ENCODE measurements at places on chromosomes 6 and 20. TPM values are rescaled to one million over a fixed set of nuclear protein-coding genes. Genes with fewer than 3 reads are reported as not detected.
A peak's percentile ranks its signal among the peaks of the same experiment; 100 is the strongest.

GRCh38 chr20:21230686-21231085 is 72.4 kb upstream of the XRN2 start:
- DNase-seq = no peak
- H3K27me3 ChIP-seq = no peaks in the 10 kb centered on the region
- no peaks in the 10 kb centered on the region for H3K36me3 ChIP-seq
- no peak overlapping the region for H3K27ac ChIP-seq
- no peaks in the 10 kb centered on the region for H3K4me1 ChIP-seq

- peak overlapping the region; percentile 98 for H3K27ac ChIP-seq
- DNase-seq = peak; percentile 12
- no peaks in the 10 kb centered on the region for H3K27me3 ChIP-seq
- H3K36me3 ChIP-seq = no peaks in the 10 kb centered on the region
- H3K4me1 ChIP-seq = peaks cover 81% of the 10 kb centered on the region
- H3K4me3 ChIP-seq = peak overlapping the region; percentile 78
Measured at GRCh38 chr20:4813076-4813862, 91.6 kb downstream of the PRND start.

The FAM83C gene
- total RNA-seq = not detected

The LRP11 gene
- 5.5 TPM for total RNA-seq

The SIGLEC1 gene
- 0.18 TPM for total RNA-seq

GRCh38 chr6:44676826-44677433 is 289.4 kb downstream of the CDC5L start:
- H3K4me1 ChIP-seq = no peaks in the 10 kb centered on the region
- H3K4me3 ChIP-seq = no peak overlapping the region
- H3K27ac ChIP-seq = no peak overlapping the region
- no peaks in the 10 kb centered on the region for H3K36me3 ChIP-seq
- no peak for DNase-seq

GRCh38 chr6:130140084-130140483 is 82.7 kb downstream of the SAMD3 start:
- no peak overlapping the region for H3K4me3 ChIP-seq
- H3K27ac ChIP-seq = no peak overlapping the region
- peaks cover 13% of the 10 kb centered on the region for H3K36me3 ChIP-seq
- no peaks in the 10 kb centered on the region for H3K27me3 ChIP-seq

GRCh38 chr6:44232676-44233566 is 9.5 kb downstream of the SLC29A1 start:
- H3K27me3 ChIP-seq = no peaks in the 10 kb centered on the region
- H3K4me1 ChIP-seq = peaks cover 7% of the 10 kb centered on the region
- no peak for DNase-seq
- no peak overlapping the region for H3K27ac ChIP-seq
- no peak overlapping the region for H3K4me3 ChIP-seq
- no peaks in the 10 kb centered on the region for H3K36me3 ChIP-seq

- no peak overlapping the region for H3K27ac ChIP-seq
- DNase-seq = no peak
- no peaks in the 10 kb centered on the region for H3K4me1 ChIP-seq
- H3K27me3 ChIP-seq = peaks cover 11% of the 10 kb centered on the region
- H3K36me3 ChIP-seq = no peaks in the 10 kb centered on the region
Measured at GRCh38 chr20:44802702-44803101, 7.6 kb downstream of the RIMS4 start.

The HLA-DRB1 gene
- 26.1 TPM for total RNA-seq

GRCh38 chr6:47478233-47479139 is 897 bp downstream of the CD2AP start:
- no peaks in the 10 kb centered on the region for H3K27me3 ChIP-seq
- no peaks in the 10 kb centered on the region for H3K36me3 ChIP-seq
- H3K4me3 ChIP-seq = peak overlapping the region; percentile 60
- H3K4me1 ChIP-seq = peaks cover 42% of the 10 kb centered on the region
- no peak for DNase-seq

The ZNF512B gene
- 11.5 TPM for total RNA-seq

DNA sequence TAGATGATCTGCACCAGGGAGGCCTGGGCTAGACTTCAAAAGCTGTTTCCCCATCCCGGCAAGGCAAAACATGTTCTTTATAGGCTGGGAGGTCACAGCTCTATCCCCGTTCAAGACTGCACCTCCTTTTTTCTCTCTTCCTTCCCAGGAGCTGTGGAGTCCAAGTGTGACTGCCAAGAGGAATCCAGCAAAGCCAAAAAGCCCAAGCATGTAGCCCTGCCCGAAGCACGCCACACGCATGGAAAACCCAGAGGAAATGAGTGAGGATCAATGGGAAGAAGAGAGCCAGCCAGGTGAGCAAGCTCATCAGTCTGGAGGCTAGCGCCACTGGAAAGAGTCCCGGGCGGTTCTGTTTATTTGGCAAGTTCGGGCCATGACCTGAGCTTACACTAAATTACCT is 240.4 kb downstream of the PRL start:
- no peak overlapping the region for H3K27ac ChIP-seq
- no peak overlapping the region for H3K4me3 ChIP-seq
- no peaks in the 10 kb centered on the region for H3K36me3 ChIP-seq
- H3K27me3 ChIP-seq = no peaks in the 10 kb centered on the region
- no peaks in the 10 kb centered on the region for H3K4me1 ChIP-seq
- no peak for DNase-seq

GRCh38 chr6:11025921-11026635 is 18.0 kb downstream of the ELOVL2 start:
- peaks cover 7% of the 10 kb centered on the region for H3K27me3 ChIP-seq
- H3K27ac ChIP-seq = no peak overlapping the region
- no peaks in the 10 kb centered on the region for H3K36me3 ChIP-seq
- DNase-seq = no peak
- no peaks in the 10 kb centered on the region for H3K4me1 ChIP-seq

The FBXO5 gene
- 33.8 TPM for total RNA-seq

The ZBTB24 gene
- total RNA-seq = 19.5 TPM

The FNDC1 gene
- 0.04 TPM for total RNA-seq

DNA sequence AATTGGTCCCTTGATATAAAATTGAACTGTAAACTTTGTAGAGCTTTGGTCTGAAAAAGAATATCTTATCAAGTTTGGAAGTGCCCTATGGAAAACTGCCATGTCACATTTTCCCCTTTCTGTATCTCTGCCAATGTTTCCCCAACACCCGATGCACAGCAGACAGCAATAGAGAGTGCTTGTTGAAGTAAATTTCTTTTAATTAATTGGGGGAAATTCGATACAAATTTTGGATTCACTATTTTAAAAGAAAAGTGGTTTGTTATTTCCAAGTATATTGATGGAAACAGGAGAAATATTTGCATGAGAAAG is 208.1 kb downstream of the OGFRL1 start:
- no peak overlapping the region for H3K4me3 ChIP-seq
- H3K27me3 ChIP-seq = no peaks in the 10 kb centered on the region
- no peak overlapping the region for H3K27ac ChIP-seq
- H3K4me1 ChIP-seq = no peaks in the 10 kb centered on the region

- no peak overlapping the region for H3K27ac ChIP-seq
- no peak for DNase-seq
- peaks cover 7% of the 10 kb centered on the region for H3K4me1 ChIP-seq
- no peaks in the 10 kb centered on the region for H3K27me3 ChIP-seq
- H3K36me3 ChIP-seq = peaks cover 14% of the 10 kb centered on the region
- H3K4me3 ChIP-seq = no peak overlapping the region
Measured at GRCh38 chr6:170317076-170317475, 10.5 kb downstream of the FAM120B start.

The RAMACL gene
- total RNA-seq = 0.60 TPM

DNA sequence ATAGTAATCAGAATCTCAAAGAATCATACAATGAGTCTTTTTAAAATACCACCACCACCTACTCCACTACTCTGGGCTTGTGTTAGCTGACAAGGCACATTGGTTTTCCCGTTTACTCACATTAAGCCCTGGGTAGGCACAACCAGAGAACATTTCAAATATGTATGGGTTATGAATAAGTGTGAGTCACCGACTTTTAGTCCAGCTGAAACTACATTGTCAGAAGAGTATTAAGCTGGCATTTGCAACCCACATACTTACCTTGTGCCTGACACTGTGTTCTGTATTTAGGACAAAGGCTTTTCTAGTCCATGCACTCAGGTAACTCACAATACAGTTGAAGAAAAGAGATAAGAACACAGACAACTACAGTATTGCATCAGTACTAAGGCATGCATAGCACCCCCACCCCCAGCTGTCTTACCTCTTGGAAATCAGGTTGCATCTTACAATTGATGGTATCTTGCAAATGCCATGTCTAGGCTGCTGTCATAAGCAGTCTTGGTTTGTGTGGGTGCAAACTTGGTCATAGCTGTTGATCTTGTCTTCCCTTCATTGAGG is 40.3 kb upstream of the AHI1 start:
- no peak for DNase-seq
- no peak overlapping the region for H3K27ac ChIP-seq
- no peaks in the 10 kb centered on the region for H3K36me3 ChIP-seq
- H3K4me3 ChIP-seq = no peak overlapping the region

The CRISP3 gene
- total RNA-seq = not detected

The GINM1 gene
- total RNA-seq = 20.4 TPM

GRCh38 chr20:56628015-56628872 is 862 bp upstream of the TFAP2C start:
- H3K4me3 ChIP-seq = no peak overlapping the region
- H3K27me3 ChIP-seq = peaks cover 15% of the 10 kb centered on the region
- H3K4me1 ChIP-seq = peaks cover 4% of the 10 kb centered on the region
- no peak overlapping the region for H3K27ac ChIP-seq
- no peaks in the 10 kb centered on the region for H3K36me3 ChIP-seq

DNA sequence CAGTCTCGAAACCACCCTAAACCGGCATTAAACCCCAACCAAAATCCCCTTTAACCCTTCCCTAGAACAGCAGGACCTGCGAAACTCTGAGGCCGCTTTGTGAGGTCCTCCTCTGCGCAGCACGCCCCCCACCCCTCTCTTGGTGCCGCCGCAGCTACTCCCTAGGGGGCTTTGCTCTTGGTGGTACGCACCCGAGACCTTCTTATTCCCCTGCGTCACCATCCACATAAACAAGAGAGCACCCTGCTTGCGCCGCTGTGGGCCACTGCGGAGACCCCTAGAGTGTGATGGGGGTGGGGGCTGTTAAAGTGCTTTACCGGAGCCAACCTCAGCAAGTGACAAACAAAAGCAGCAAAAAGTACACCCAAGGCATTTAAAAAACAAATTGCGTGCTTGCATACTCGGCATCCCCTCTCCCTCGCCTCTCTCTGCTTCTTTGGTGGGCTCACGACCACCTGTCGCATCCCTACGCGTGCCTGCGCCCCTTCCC is 502 bp upstream of the GNAS start:
- H3K27ac ChIP-seq = no peak overlapping the region
- peak overlapping the region; percentile 65 for H3K4me3 ChIP-seq
- H3K27me3 ChIP-seq = peaks cover 27% of the 10 kb centered on the region
- no peaks in the 10 kb centered on the region for H3K36me3 ChIP-seq
- no peak for DNase-seq

The DNMT3B gene
- total RNA-seq = 1.4 TPM

- H3K27me3 ChIP-seq = no peaks in the 10 kb centered on the region
- DNase-seq = no peak
- H3K4me3 ChIP-seq = no peak overlapping the region
- H3K27ac ChIP-seq = no peak overlapping the region
Measured at GRCh38 chr6:168054765-168055560, 24.0 kb downstream of the FRMD1 start.

DNA sequence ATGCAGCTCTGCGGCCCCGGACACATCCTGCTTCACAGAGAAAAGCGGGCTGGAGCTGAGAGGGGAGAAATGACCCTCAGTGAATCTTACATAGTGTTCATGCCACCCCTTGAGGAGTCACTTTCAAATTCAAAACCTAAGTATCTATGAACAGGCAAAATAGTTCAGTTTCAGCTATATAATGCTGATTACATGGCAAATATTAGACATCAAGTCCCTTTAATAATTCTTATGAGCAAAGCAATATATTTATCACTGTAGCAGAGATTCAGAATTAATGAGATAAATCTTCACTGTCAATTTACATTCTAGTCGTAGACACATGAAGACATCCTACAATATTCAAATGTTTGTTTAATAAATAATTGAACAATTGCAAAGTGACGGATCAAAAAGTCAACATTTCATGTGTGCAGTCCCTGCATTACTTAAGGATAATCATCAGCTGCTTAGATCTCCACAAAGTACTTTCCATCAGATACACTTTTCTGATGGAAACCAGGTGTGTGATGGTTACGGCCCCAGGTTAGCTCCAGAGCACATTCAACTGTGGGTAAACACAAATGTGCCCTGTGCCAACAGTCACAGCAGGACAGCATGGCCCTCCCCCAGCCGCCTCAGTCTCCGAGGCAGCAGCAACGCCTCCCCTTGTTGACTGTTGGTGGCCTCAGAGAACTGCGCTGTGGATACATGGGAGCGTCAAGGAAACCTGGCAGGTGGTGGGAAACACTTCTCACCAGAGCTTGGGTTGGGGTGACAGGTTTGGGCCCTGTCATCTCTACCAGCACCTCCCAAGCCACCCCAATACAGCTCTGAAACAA is 787 bp upstream of the PRR18 start:
- H3K4me1 ChIP-seq = peaks cover 5% of the 10 kb centered on the region
- peaks cover 19% of the 10 kb centered on the region for H3K27me3 ChIP-seq
- H3K4me3 ChIP-seq = no peak overlapping the region

The ETV7 gene
- total RNA-seq = 0.78 TPM

GRCh38 chr20:49513517-49513916 is 31.0 kb upstream of the KCNB1 start:
- no peaks in the 10 kb centered on the region for H3K36me3 ChIP-seq
- H3K27me3 ChIP-seq = peaks cover 10% of the 10 kb centered on the region
- no peaks in the 10 kb centered on the region for H3K4me1 ChIP-seq
- no peak for DNase-seq
- no peak overlapping the region for H3K27ac ChIP-seq

DNA sequence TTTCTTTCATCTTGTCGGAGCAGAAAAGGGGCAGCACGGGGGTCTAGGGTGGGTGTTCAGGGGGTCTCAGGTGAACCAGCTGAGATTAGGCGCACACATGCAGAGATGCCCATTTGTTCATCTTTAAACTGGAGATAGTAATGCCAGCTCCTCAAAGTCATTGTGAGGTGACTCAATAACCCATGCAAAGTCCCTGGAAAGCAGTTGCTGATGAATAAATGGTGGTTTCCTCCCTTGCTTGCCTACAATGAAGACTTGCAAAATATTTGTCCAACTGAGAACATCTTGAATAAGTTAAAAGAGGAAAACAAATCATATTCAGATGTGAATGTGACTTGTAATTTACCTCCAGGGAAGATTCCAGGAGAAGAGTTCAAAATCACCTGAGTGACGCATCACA is 206.9 kb downstream of the LY86 start:
- DNase-seq = no peak
- no peak overlapping the region for H3K4me3 ChIP-seq
- H3K27ac ChIP-seq = no peak overlapping the region
- H3K4me1 ChIP-seq = no peaks in the 10 kb centered on the region

The SNX21 gene
- total RNA-seq = 1.3 TPM

The SEMG1 gene
- total RNA-seq = not detected

DNA sequence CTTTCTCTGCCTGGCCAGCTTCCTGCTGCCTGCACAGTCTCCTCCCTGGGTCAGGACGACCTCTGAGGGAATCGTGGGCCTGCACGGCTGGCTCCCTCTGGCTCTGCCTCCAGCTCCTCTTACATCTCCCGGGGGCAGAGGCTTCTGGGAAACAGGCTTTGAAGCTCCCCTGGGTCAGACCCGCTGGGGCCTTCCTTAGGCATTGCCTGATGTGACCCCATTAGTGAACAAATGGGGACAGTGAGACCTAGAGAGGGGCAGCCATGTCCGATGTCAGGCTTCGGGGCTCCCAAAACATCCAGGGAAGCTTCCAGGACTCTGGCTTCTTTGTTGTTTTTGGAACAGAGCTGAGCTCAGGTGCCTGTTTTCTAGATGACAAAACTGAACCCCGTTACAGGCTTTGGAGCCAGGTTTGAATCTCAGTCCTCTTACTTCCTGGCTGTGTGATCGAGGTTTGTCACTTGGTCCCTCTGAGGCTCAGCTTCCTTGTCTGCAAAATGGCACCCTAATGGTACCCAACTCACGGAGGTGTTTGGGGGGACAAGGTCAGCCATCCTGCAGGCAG is 94.3 kb downstream of the CEBPB start:
- H3K4me3 ChIP-seq = no peak overlapping the region
- no peaks in the 10 kb centered on the region for H3K4me1 ChIP-seq
- H3K36me3 ChIP-seq = no peaks in the 10 kb centered on the region
- no peak overlapping the region for H3K27ac ChIP-seq
- DNase-seq = no peak

The CYP39A1 gene
- total RNA-seq = not detected

All from CD8-positive, alpha-beta memory T cell (primary cell).